ENCODE measurements at places on chromosomes 6 and 20. TPM values are rescaled to one million over a fixed set of nuclear protein-coding genes. Genes with fewer than 3 reads are reported as not detected.

DNA sequence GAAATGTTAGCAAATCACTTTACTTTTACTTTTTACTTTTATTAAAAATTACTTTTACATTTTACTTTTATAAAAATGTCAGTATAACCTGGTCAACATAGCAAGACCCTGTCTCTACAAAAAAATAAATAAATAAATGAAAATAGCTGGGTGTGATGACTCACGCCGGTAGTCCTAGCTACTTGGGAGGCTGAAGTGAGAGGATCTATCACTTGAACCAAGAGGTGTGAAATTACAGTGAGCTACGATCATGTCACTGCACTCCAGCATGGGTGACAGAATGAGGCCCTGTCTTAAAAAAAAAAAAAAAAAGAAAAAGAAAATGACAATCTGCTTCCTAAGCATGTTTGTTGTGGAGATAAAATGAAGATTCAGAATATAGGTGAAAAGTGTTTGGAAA lies 31.0 kb upstream of the FBXO30 start:
- DNase-seq, result no peak
- H3K27me3 ChIP-seq, result no peaks in the 10 kb centered on the region
- no peaks in the 10 kb centered on the region for H3K4me1 ChIP-seq
- H3K4me3 ChIP-seq, result no peak overlapping the region

DNA sequence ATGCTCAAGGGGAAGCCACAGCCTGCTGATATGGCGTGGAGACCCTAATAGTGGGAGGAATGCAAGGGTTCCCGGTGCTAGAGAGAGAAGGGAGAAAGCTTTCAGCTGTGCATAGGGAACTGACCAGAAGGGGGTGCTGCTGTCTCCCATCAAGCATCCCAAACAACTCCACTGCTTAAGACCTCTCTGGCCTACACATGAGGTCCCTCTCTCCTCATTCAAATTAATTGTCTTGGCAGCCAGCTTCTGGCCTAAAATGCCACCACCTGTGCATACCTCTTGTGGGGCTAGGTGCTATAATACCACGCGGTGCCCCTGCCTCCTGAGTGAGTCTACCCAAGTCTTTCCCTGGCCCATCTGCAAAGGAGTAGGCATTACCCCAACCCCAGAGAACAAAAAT lies 14.5 kb downstream of the ADISSP start:
- peak; percentile 63 for DNase-seq
- H3K27me3 ChIP-seq, result no peaks in the 10 kb centered on the region
- no peaks in the 10 kb centered on the region for H3K36me3 ChIP-seq
- H3K4me3 ChIP-seq, result no peak overlapping the region

DNA sequence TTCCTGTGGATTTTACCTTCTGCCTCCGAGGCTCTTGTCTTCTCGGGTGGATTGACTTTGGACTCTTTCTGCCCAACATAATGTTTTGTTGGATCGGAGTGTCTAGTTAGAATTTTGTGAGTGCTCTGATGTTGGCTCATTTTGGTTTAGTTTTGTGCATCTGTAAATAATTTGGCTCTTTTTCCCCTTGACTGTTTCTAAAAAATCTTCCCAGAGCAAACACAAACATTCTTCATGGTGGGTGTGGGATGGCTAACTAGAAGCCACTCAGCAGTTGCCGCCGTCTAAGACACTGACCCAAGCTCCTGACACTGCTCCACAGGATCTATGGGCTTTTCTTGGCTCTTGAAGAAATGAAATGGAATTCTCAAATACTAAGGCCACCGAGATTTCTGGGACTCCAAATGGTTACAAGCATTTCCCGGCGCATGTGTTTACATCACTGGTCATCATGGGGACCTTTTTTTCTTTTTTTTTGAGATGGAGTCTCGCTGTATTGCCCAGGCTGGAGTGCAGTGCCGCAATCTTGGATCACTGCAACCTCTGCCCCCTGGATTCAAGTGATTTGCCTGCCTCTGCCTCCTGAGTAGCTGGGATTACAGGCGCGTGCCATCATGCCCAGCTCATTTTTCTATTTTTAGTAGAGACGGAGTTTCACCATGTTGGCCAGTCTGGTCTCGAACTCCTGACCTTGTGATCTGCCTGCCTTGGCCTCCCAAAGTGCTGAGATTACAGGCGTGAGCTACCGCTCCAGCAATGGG lies 92.0 kb upstream of the FRMD1 start:
- DNase-seq, result no peak
- peaks cover 5% of the 10 kb centered on the region for H3K27me3 ChIP-seq
- no peak overlapping the region for H3K27ac ChIP-seq
- H3K36me3 ChIP-seq, result no peaks in the 10 kb centered on the region
- no peaks in the 10 kb centered on the region for H3K4me1 ChIP-seq

GRCh38 chr6:6724539-6725467 lies 136.3 kb downstream of the LY86 start:
- H3K4me1 ChIP-seq, result peaks cover 3% of the 10 kb centered on the region
- peak; percentile 7 for DNase-seq
- H3K27me3 ChIP-seq, result peaks cover 4% of the 10 kb centered on the region
- no peaks in the 10 kb centered on the region for H3K36me3 ChIP-seq

- no peak for DNase-seq
- peaks cover 8% of the 10 kb centered on the region for H3K36me3 ChIP-seq
- H3K27ac ChIP-seq, result peak overlapping the region; percentile 79
- no peaks in the 10 kb centered on the region for H3K27me3 ChIP-seq
These were observed 1.6 kb upstream of the UCKL1 start for GRCh38 chr20:63957690-63958441.

- H3K36me3 ChIP-seq, result peaks cover 8% of the 10 kb centered on the region
- peaks cover 4% of the 10 kb centered on the region for H3K4me1 ChIP-seq
- no peak overlapping the region for H3K27ac ChIP-seq
- no peaks in the 10 kb centered on the region for H3K27me3 ChIP-seq
These were observed 62.7 kb upstream of the XRN2 start for GRCh38 chr20:21240394-21240793.

DNA sequence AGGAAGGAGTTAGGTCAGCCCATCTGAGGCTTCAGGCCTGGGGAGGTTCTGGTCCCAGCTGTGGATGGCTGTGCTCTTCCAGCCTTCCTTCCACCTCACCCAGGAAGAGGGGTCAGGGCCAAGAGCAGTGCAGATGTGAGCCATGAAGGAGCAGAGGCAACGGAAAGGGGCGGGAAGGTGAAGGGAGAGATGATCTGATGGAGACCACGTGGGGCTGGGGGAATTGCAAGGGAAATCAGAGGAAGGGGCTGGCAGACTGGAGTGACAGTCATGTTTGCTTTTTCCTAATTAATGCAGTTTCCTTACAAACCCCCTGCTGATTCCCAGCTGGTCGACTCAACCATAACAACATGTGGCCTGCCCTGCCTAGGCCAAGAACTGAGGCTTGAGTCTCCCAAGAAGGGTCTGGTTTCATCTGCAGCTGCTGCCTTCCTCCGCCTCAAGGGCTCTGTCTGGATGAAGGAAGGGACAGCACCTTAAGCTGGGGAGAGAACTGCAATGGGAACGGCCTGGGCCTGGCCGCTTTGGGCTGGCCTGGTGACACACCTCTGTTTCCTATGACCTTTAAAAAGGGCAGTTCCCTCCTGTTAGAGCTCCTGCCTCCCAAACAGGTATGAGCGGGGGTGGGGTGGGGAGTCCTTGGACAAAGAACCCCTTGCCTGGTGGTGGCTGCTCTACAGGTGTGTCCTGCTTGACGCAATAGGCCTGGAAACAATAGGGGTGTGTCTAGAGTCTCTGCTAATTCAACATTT lies 7.8 kb upstream of the MRPS18A start:
- no peak overlapping the region for H3K4me3 ChIP-seq
- H3K27ac ChIP-seq, result no peak overlapping the region
- H3K27me3 ChIP-seq, result peaks cover 2% of the 10 kb centered on the region
- H3K36me3 ChIP-seq, result no peaks in the 10 kb centered on the region
- no peak for DNase-seq
- H3K4me1 ChIP-seq, result no peaks in the 10 kb centered on the region

- H3K4me3 ChIP-seq, result no peak overlapping the region
- H3K27me3 ChIP-seq, result peaks cover 2% of the 10 kb centered on the region
- H3K27ac ChIP-seq, result no peak overlapping the region
- no peak for DNase-seq
- H3K4me1 ChIP-seq, result no peaks in the 10 kb centered on the region
These were observed 181.8 kb upstream of the MCHR2 start for GRCh38 chr6:100175814-100176310.

GRCh38 chr6:104908031-104908887 lies 48.5 kb upstream of the HACE1 start:
- H3K27me3 ChIP-seq, result no peaks in the 10 kb centered on the region
- no peak overlapping the region for H3K27ac ChIP-seq
- no peak for DNase-seq
- no peak overlapping the region for H3K4me3 ChIP-seq
- no peaks in the 10 kb centered on the region for H3K4me1 ChIP-seq

DNA sequence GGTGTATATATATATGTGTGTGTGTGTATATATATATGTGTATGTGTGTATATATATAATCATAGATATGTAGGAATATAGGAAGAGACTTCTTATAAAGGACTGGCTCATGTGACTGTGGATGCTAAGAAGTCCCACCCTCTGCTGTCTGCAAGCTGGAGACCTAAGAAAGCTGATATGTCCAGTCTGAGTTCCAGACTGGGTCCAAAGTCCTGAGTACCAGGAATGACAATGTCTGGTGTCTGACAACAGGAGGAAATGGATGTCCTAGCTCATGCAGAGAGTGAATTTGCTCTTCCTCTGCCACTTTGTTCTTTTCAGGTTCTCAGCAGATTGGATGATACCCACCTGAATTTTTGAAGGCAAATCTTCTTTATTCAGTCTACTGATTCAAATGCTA lies 7.1 kb downstream of the ALDH5A1 start:
- H3K4me3 ChIP-seq, result no peak overlapping the region
- peaks cover 7% of the 10 kb centered on the region for H3K36me3 ChIP-seq
- H3K4me1 ChIP-seq, result no peaks in the 10 kb centered on the region
- H3K27me3 ChIP-seq, result no peaks in the 10 kb centered on the region
- H3K27ac ChIP-seq, result no peak overlapping the region

- no peak overlapping the region for H3K27ac ChIP-seq
- H3K27me3 ChIP-seq, result no peaks in the 10 kb centered on the region
- DNase-seq, result no peak
These were observed 366.5 kb downstream of the QKI start for GRCh38 chr6:163780994-163781393.

GRCh38 chr6:5994999-5995657 lies 11.6 kb downstream of the NRN1 start:
- peaks cover 61% of the 10 kb centered on the region for H3K27me3 ChIP-seq
- peak overlapping the region; percentile 19 for H3K4me3 ChIP-seq
- no peak overlapping the region for H3K27ac ChIP-seq
- no peaks in the 10 kb centered on the region for H3K36me3 ChIP-seq
- H3K4me1 ChIP-seq, result peaks cover 53% of the 10 kb centered on the region
- no peak for DNase-seq

GRCh38 chr6:159099961-159100360 lies 55.2 kb upstream of the TAGAP start:
- H3K4me3 ChIP-seq, result no peak overlapping the region
- DNase-seq, result no peak
- no peaks in the 10 kb centered on the region for H3K36me3 ChIP-seq
- peak overlapping the region; percentile 90 for H3K27ac ChIP-seq

GRCh38 chr20:2833761-2834160 lies 6.7 kb downstream of the PCED1A start:
- H3K4me3 ChIP-seq, result no peak overlapping the region
- H3K4me1 ChIP-seq, result no peaks in the 10 kb centered on the region
- no peak overlapping the region for H3K27ac ChIP-seq
- no peaks in the 10 kb centered on the region for H3K27me3 ChIP-seq
- H3K36me3 ChIP-seq, result peaks cover 4% of the 10 kb centered on the region
- no peak for DNase-seq

- H3K4me3 ChIP-seq, result no peak overlapping the region
- no peaks in the 10 kb centered on the region for H3K4me1 ChIP-seq
- no peaks in the 10 kb centered on the region for H3K27me3 ChIP-seq
- no peak overlapping the region for H3K27ac ChIP-seq
These were observed 79.3 kb downstream of the PLG start for GRCh38 chr6:160781298-160781697.

- H3K36me3 ChIP-seq, result no peaks in the 10 kb centered on the region
- H3K4me1 ChIP-seq, result no peaks in the 10 kb centered on the region
- H3K27me3 ChIP-seq, result no peaks in the 10 kb centered on the region
- H3K4me3 ChIP-seq, result no peak overlapping the region
These were observed 97.1 kb upstream of the CEP85L start for GRCh38 chr6:118748311-118749062.

GRCh38 chr20:45098103-45098773 lies 2.7 kb downstream of the KCNS1 start:
- H3K27me3 ChIP-seq, result peaks cover 31% of the 10 kb centered on the region
- H3K4me3 ChIP-seq, result no peak overlapping the region
- DNase-seq, result peak; percentile 19
- H3K36me3 ChIP-seq, result no peaks in the 10 kb centered on the region
- H3K27ac ChIP-seq, result no peak overlapping the region
- peaks cover 19% of the 10 kb centered on the region for H3K4me1 ChIP-seq

- H3K27me3 ChIP-seq, result no peaks in the 10 kb centered on the region
- no peak for DNase-seq
- peaks cover 40% of the 10 kb centered on the region for H3K36me3 ChIP-seq
- peaks cover 63% of the 10 kb centered on the region for H3K4me1 ChIP-seq
- peak overlapping the region; percentile 42 for H3K27ac ChIP-seq
These were observed 13.7 kb downstream of the BCL2L1 start for GRCh38 chr20:31708736-31709534.

DNA sequence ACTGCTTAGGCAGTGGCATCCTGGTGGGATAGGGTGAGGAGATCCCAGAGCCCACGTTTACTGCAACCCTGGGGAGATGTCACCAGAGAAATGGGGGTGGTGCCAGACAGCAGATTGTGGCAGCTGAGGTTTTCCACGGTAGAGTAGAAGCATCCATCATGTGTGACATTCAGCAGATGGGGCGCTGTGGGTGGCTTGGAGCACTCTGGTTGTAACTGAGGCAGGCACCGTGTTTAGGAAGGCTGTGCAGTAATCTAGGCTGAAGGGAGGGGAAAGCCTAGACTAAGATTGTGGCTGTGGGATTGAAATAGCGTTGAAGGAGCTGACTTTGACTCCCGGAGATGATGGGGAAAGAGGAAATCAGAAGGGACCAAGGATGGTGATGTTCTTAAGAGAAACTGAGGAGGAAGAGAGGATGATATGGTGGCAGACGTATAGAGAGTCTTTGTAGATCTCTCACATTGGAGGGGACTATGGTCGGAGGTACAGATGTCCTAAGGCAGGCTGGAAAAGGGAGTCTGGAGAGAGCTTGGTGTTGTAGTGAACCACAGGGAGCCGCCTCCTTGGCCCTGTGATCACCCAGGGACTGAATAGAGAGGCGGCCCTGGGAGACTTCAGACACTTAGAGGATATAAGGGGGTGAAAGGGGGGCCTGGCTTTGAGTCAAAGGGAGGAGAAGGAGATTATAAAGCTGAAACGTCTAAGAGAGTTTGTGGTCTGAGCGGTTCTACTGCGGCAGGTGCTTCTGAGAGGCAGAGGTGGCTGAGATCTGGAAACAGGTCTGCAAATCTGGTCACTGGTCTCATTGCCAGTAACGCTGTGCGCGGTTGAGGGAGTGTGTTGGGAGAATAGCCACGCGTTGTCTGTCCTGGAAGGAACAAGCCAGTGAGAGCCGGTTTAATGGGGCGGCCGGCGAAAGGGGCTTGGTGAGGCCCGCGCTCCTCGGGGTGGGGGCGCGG lies 792 bp upstream of the MICA start:
- H3K4me1 ChIP-seq, result peaks cover 68% of the 10 kb centered on the region
- H3K36me3 ChIP-seq, result no peaks in the 10 kb centered on the region
- H3K27ac ChIP-seq, result peak overlapping the region; percentile 84
- no peaks in the 10 kb centered on the region for H3K27me3 ChIP-seq

ENPP1 gene
- not detected for total RNA-seq

ZNF165 gene
- 4.3 TPM for total RNA-seq

PTK7 gene
- 2.3 TPM for total RNA-seq

ZBTB9 gene
- total RNA-seq, result 8.6 TPM

TCF21 gene
- total RNA-seq, result not detected

CNR1 gene
- not detected for total RNA-seq

COX7A2 gene
- total RNA-seq, result 216 TPM

Measured in CD4-positive, CD25-positive, alpha-beta regulatory T cell (primary cell).